ENCODE measurements at places on chromosomes 12 and 14. TPM values are rescaled to one million over a fixed set of nuclear protein-coding genes. Genes with fewer than 3 reads are reported as not detected.

DNA sequence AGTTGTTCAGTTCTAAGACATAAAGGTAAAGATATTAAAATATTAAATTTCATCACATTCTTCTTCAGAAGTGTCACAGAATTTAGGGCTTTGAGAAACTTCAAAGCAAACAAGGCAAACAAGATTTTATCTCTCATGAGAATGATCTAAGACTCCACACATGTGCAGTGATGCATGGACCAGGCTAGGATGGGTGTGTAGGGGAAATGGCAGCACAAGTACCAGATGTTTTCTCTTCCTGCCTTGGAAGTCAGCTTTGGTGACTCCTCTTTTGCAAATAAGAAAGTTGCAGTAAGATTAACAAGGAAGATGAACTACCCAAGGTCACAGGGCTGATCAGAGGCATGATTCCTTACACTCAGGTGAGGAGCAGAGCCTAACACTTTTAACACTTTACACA, 163.8 kb upstream of the LMNTD1 start:
- no peak for DNase-seq

DNA sequence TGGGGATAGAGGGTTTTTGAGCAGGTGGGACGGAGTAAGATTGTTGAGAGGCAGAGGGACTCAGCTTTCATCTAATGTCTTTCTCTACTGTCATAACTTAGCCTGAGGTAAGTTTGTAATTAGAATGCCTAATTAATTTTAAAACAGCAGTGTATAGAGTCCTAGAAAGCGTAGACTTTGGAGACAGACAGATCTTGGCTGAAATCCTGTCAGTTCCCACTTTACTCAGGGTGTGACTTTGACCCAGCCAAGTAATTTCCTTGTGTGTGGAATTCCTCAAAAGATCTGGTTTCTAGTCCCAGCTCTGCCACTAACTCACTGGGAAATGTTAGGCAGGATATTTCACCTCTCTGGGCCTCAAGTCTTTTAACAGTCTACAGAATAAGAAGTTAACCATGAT, 74.3 kb downstream of the SLC25A21 start:
- DNase-seq = no peak

The MEG3 gene
- total RNA-seq = not detected

The SDR9C7 gene
- not detected for total RNA-seq
